ENCODE measurements at places on chromosomes 11 and 22. TPM values are rescaled to one million over a fixed set of nuclear protein-coding genes. Genes with fewer than 3 reads are reported as not detected.

Gene TRIM49
- not detected for total RNA-seq

- DNase-seq = peak; percentile 74
These were observed 1.4 kb downstream of the MDK start for GRCh38 chr11:46382646-46383403.

- no peak for DNase-seq
These were observed 81.7 kb downstream of the AMOTL1 start for GRCh38 chr11:94849839-94850238.

Gene ARHGAP42
- 31.0 TPM for total RNA-seq

- no peak for DNase-seq
These were observed 17.4 kb downstream of the HPS4 start for GRCh38 chr22:26466196-26466595.

DNA sequence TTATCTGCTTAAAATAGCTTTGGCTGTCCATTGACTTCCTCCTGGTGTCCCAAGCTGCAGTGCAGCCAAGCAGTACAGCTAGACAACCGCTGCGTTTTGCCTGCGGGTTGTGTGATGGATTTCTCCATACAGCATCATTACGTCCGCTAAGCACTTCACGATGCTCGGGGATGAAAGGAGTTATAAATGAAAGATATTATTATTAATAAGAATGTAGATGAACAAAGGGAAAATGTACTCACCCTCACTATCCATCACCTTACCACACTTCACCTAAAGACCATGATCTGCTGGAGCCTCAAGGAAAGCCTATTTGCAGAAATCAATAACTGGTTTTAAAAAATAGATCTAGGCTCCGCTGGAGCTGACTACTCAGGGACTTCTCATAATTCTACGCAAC is 509.1 kb downstream of the OPCML start:
- DNase-seq = no peak

- no peak for DNase-seq
These were observed 125.6 kb upstream of the SLC5A12 start for GRCh38 chr11:26847459-26847858.

GRCh38 chr11:104432981-104433380 is 269.0 kb upstream of the PDGFD start:
- no peak for DNase-seq
